ENCODE measurements at places on chromosomes 1 and 21. TPM values are rescaled to one million over a fixed set of nuclear protein-coding genes. Genes with fewer than 3 reads are reported as not detected.

GRCh38 chr1:208420696-208421095, 176.5 kb upstream of the PLXNA2 start:
- no peak for DNase-seq

DNA sequence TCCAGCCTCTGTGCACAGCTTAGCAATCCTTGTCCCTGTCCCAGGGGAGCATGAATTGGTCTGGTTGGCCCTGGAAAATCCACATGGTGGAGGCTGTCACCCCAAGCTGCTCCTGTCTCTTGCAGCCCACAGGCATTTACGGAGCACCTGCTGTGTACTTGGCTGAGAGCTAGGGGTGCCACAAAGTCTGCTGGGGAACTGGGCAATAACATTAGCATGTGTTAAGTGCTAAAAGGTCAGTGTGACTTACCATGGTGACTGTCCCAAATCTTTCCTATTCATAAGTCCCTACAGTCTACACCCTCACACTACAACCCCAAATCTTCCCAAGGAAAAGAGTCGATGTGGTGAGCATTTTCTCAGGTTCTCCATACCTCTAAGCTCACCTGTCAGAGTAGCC, 53.6 kb upstream of the ARTN start:
- no peak for DNase-seq

GRCh38 chr1:10699470-10699835, 97.0 kb downstream of the CASZ1 start:
- no peak for DNase-seq

RGSL1 gene
- not detected for total RNA-seq

S1PR1 gene
- 21.5 TPM for total RNA-seq

- no peak for DNase-seq
Measured at GRCh38 chr1:204760350-204760749, 74.8 kb upstream of the LRRN2 start.

GRCh38 chr1:222106377-222106776, 364.5 kb upstream of the DUSP10 start:
- no peak for DNase-seq

PUSL1 gene
- 14.5 TPM for total RNA-seq

GRCh38 chr1:41743366-41743765, 175.4 kb downstream of the HIVEP3 start:
- DNase-seq: no peak

GBP4 gene
- 4.8 TPM for total RNA-seq

TGFB2 gene
- total RNA-seq: 45.3 TPM

PLA2G2F gene
- total RNA-seq: not detected

DNA sequence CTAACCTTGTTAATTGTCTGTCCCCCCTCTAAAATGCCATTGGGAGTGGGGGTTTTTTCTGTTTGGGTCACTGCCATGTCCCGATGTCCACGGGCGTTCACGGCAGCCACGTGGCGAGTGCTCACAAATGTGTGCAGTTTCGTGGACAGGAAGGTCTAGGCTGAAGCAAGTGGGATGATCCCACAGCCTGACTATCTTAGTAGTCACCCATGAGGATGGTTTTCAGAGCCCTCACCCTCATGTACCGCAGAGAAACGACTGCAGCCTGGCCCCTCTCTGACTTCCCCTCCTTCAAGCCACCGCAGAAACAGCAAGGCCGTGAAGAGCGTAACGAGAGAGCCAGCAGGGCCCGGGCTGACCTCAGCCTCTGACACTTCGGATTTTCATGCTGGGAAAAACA, 52.3 kb upstream of the COX20 start:
- DNase-seq: no peak

DNA sequence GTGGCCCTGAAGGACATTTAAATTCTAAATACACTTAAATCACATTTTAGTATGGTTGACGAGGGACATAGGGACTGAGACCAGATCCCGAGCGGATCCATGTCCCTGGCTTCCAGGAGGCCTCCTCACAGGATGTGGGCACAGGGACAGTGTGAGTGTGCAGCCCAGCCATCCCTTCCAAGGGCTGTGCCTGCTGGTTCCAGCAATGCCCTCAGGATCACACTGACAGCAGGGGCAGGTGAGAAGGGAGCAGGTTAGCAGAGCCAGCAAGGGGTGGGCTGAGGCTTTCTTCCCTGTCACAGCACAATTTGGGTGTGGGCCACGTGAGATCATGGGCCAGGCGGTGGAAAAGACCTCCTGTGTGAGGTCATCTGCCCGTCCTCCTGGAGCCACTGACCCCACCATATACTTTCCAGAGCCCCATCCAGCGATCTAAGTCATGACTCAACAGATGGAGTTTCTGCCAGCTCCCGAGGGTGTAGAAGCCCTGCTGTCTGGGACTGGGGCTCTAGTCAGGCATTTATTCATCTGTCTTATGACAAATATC, 37.0 kb upstream of the PRSS38 start:
- no peak for DNase-seq

- DNase-seq: no peak
Measured at GRCh38 chr1:36675106-36675505, 192.4 kb upstream of the CSF3R start.

Data from mesothelial cell of epicardium (in vitro differentiated cells).